Fibroblast of mammary gland (primary cell): ENCODE measurements at places on chromosomes 3 and 15.

- DNase-seq = no peak
These were observed 118.5 kb upstream of the EPHA3 start for GRCh38 chr3:88988906-88989305.

- DNase-seq = no peak
These were observed 771.4 kb upstream of the CFAP20DC start for GRCh38 chr3:59821274-59821673.

DNA sequence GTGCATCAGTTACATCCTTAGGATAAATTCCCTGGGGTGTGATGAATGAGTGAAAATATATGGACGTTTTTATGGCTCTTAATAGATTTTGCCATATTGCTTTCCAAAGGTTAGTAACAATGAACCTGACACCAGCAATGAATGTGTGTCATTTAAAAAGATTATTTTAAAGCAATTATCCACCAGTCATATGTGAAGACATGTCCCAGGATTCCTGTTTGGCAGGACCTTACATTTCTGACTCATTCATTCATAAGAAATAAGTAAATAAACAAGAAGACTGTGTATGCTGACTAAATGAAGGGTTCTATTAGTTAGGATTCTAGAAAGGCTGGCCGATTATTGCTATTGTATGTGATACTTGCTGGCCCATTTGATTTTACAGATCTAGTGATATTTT lies 201.5 kb downstream of the SOX2 start:
- DNase-seq = peak; percentile 68

DNA sequence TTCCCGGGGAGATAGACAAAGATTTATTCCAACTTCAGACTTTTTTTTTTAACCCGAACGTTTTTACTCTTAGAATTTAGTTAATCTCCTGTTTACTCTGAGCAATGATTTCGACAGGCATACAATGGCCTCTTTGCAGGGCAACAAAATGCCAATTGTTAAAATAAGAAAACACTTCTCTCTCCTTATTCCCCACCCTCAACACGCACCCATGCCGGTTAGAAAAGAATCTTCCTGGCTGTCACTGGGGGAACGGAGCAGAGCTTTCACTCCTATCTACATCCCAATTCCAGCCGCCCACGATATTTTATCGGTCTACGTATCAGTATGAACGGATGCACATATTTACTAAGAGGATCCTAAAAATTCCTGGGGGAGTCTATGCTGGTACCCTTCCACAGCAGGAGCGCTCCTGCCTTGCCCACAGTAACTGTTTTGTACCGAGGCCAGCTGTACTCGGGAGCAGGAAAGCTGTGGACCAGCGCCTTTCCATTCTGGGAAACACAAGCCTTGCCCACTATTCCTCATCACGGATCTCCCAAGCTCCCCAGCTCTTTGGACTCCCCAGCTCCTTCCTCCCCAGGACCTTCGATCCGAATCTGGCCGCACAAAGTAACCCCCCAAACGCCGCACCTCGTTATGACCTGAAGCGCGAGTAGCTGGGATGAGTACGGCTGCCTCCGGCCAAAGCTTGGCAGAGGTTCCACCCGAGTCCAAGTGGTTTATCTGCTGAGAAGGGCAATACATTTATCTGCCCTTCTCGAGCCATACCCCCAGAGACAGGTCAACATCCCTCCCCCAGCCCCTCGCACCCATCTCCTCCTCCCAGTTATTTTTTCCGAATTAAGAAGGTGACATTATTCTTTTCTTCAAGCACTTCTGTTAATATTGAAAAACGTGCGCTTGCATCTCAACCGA lies 2.2 kb upstream of the FOXB1 start:
- DNase-seq = no peak

DNA sequence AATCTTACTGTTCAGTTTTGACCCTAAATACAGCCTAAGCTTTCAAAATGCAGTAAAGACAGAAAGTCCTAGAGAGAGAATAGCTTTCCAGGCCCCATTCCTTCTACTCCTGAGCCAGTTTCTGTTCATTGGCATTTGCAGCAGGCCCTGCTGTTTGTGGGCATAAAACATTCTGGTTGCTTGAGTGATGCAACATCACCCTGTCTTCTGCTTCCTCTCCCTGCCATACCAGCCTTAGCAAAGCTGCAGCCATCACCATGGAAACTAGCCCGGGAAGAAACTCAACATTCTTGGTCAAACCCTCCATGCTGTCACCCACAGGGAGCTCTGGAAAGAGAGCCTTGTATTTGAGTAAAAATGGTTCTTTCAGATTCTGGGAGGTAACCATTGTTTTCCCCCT lies 325.7 kb downstream of the MAGI1 start:
- peak; percentile 47 for DNase-seq

DNA sequence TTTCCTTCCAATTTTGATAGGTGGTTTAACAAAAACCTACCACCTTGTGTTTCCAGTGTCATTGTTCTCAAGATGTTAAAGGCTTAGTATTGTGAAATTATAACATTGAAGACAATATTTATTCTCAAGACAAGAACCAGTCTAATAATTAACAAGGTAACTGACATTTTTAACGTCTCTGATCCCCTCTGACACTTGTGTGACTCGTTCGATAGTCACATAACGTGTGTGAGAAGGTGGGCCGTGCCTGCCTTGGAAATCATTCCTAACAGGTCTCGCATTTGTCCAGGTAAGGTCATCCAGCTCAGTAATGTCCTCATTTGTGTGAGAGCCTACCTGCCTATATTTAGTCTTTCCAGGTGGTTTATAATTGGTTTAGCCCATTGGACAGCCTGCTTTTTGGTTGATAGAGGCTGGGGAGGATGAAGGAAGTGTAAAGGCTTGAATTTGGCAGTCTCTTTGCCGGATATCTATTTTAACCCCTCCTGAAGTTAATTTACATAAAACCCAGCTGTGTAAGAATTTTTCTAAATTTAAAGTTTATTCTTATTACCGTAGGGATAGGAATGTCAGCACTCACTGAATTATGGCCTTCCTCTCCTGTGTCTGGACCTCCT lies 94.4 kb downstream of the AKAP13 start:
- DNase-seq = no peak

DNA sequence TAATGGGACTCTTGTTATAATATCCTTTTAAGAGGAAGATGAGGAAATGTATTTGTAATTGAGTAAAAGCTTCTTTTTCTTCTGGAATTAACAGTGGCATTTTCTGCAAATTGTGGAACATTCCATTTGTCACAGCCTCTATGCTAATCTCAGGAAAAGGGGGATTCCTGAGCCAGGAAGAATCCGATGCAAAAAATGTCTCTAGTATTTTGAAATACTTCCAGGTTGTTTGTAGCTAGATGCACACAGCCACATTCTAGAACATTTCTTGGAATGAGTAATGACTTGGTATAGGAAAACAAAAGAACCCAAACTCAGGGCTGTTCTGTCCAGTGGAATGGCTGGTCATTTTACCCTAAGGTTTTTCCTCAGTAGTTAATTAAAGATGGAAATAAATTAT lies 98.5 kb upstream of the SLC2A2 start:
- no peak for DNase-seq

GRCh38 chr15:99474909-99475753 lies 90.7 kb upstream of the MEF2A start:
- no peak for DNase-seq

DNA sequence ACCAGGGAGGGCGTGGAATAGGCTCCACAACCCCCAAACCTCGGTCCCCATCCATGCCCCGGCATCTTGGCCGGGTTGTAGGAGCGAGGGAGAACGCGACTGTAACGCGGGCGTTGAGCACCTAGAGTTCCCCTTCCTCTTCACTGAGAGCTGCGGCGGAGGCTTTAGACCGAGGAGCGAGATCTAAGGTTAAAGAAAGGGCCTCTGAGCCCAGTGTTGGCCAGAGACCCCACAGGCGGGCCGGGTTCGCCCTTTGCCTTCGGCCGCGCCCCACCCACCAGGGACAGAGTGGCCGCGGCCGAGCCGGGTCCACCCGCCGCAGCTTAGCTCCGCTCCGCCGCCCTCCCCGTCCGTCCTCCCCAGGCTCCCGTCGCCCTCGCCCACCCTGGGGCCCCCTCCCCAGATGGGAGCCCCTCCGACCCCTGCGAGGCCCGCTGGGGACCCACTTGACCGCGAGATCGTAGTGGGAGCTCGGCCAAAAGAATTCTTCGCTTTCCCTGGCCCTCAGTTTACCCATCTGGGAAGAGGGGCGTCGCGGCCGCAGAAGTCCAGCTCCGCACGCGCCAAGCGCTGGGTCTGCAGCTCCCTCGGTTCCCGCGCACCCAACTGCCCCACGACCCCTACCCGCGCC lies 425 bp downstream of the ANPEP start:
- no peak for DNase-seq

DNA sequence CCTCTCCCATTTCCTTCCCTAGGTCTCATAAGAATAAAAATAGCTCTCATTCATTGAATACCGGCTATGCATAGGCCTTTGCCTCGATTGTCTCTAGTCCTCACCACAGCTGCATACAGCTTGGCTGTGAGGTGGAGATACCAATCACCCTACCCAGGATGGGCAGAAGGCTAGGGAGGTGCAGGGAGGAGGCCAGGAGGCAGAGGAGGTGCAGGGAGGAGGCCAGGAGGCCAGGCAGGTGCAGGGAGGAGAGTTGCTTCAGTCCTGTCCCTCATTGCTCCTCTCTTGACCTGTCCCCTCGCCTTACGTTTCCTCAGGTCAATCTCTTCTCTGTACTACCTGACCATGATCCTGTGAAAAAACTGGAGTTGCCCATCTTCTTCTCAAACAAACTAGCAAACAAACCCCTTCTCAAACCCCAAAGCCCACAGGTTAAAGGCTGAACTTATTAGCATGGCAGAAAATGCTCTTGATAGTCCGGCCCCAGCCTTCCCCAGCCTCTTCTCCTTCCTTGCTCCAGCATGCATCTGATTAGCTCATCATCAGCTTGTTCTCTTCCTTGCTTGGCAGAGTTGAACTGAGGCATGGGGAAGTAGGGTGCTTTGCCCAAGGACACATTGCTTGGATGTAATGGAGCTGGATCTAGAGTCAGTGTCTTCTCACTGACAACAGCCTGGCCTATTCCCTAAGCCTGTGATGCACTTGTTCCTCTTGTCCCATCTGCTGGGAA lies 15.8 kb downstream of the PODXL2 start:
- DNase-seq = no peak

- no peak for DNase-seq
These were observed 3.6 kb downstream of the PRICKLE2 start for GRCh38 chr3:64221571-64222257.

DNA sequence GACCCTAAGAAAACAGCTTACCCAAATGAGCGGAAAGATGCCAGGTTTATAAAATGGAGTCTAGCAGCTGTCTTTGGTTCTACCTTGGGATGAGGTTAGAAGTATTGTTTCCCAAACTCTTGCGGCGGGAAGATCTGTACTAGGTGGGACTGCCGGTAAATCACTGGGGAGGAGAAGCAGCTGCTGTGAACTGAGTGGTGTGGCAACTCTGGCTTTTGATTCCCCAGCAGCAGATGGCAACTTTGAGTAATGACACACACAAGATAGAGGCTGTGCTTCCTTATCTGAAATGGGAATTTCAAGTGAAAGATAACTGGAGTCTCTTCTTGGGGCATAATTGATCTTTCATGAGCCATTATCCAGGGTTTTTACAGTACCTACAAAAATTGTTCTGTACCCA lies 184.9 kb downstream of the ATG7 start:
- no peak for DNase-seq

DNA sequence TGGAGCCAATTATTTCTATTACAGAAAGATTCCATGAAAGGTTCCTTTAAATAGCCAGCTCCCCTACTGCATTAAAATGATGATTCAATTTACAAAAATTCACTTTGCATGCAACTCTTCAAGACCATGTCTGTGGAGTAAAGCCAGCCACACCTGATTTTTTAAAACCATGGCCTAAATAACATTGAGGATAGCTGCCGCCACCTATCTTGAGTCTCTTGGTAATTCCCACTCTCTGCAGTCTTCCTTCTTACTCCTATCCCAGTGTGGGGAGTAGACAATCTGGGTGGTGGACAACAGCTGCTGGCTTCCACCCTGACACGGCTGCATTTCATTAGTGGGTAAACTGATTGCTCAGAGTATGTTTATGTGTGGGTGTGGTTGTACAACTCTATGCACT lies 10.7 kb downstream of the LRTM1 start:
- DNase-seq = peak; percentile 50

- DNase-seq = no peak
These were observed 12.4 kb upstream of the CEP152 start for GRCh38 chr15:48823237-48823636.

- DNase-seq = no peak
These were observed 176.6 kb downstream of the PYDC2 start for GRCh38 chr3:191637611-191638010.

DNA sequence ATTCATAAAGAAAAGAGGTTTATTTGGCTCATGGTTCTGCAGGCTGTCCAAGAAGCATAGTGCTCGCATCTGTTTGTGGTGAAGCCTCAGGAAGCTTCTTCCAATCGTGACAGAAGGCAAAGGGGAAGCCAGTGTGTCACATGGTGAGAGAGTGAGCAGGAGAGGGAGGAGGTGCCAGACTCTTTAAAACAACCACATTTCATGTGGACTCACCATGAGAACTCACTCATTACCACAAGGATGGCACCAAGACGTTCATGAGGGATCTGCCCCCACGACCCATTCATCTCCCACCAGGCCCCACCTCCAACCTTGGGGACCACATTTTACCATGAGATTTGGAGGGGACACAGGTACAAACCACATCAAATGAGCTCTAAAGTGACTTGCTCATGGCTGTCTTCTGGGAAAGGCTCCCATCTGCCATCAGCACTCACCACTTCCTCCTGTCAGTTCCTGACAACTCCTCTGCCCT lies 327.3 kb upstream of the TLE3 start:
- no peak for DNase-seq

- DNase-seq = peak; percentile 54
These were observed 14.3 kb downstream of the SUCLG2 start for GRCh38 chr3:67640023-67640660.

DNA sequence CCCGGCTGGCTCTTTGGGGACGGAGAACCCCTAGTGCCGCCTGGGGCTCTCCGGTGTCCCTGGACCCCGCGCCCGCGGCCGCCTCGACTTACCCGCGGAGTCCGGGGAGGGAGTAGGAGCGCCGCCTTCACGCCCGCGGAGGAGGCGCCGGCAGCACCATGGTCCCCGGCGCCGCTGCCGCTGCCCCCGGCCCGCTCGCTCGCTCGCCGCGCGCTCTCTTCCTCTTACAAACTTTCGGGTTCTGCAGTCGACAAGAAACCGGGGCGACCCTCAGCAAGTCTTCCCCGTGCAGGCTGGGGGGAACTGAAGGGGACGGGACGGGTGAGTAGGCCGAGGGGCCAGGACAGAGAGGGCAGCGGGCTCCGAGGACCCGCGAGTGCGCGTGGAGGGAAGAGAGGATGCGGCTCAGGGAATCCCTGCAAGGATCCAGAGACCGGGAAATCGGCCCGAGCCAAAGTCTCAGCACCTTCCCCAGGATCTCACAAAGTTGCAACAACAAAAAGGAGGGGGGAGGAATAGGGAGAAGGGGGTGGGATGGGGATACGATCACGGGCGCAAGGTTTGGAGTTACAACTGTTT lies 2.0 kb downstream of the FOXP1 start:
- DNase-seq = no peak

- DNase-seq = peak; percentile 1
These were observed 744.7 kb downstream of the EPHA3 start for GRCh38 chr3:89851974-89852621.

- peak; percentile 28 for DNase-seq
These were observed 142.4 kb downstream of the ANXA2 start for GRCh38 chr15:60255390-60255789.
